MG63 (cell line): ENCODE measurements at places on chromosomes 7 and 10.

- DNase-seq, result no peak
Observed at GRCh38 chr7:43137811-43138210, 25.4 kb downstream of the HECW1 start.

GRCh38 chr7:70790215-70791073 is 341.5 kb upstream of the GALNT17 start:
- DNase-seq, result no peak

DNA sequence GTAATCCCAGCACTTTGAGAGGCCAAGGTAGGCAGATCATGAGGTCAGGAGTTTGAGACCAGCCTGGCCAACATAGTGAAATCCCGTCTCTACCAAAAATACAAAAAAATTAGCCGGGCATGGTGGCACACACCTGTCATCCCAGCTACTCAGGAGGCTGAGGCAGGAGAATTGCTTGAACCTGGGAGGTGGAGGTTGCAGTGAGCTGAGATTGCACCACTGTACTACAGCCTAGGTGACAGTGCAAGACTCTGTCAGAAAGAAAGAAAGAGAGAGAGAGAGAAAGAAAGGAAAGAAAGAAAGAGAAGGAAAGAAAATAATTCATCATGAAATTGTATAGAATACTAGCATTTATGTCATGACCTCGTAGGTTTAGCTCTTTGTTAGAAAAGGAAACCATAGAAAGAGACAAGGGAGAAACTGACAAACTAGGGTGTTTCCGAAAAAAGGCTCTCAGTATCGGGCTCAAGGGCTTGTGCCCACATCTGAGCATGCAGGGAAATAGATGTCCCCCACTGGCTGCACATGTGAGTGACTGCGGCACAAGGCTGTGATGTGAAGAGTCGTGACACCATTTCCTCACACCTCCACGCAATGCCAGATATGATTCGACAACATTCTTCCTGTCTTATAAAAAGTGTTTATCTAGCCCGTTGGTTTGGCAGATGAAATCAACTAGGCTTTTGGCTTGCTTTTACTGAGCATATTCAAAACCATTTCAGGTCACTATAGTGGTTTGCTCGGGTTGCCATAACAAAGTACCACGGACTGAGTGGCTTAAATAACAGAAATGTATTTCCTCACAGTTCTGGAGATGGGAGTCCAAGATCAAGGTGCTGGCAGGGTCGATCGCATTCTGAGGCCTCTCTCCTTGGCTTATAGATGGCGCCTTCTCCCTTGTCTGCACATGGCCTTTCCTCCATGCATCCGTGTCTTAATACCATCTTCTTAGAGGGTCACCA is 2.0 kb downstream of the SRGN start:
- DNase-seq, result no peak

GRCh38 chr7:123096434-123096833 is 100.9 kb upstream of the TAS2R16 start:
- no peak for DNase-seq

DNA sequence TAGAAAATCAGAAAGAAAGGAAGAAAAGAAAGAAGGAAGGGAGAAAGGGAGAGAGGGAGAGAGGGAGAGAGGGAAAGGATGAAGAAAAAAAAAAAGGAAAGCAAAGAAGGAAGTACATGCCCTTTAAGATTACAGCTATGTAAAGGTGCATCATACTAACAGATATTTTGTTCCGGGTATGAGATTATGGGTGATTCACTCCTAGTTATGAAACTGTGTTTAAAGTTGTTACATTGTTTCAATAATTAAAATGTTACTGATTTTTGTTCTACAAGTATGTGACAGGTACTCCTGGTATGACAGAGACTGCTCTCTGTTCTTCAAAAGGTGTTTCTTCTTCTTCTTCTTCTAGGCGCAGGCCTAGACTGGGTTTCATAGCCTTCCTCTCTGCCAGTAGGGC is 808.9 kb downstream of the GRID1 start:
- no peak for DNase-seq

GRCh38 chr10:20990604-20991003 is 93.5 kb upstream of the NEBL start:
- peak; percentile 4 for DNase-seq

DNA sequence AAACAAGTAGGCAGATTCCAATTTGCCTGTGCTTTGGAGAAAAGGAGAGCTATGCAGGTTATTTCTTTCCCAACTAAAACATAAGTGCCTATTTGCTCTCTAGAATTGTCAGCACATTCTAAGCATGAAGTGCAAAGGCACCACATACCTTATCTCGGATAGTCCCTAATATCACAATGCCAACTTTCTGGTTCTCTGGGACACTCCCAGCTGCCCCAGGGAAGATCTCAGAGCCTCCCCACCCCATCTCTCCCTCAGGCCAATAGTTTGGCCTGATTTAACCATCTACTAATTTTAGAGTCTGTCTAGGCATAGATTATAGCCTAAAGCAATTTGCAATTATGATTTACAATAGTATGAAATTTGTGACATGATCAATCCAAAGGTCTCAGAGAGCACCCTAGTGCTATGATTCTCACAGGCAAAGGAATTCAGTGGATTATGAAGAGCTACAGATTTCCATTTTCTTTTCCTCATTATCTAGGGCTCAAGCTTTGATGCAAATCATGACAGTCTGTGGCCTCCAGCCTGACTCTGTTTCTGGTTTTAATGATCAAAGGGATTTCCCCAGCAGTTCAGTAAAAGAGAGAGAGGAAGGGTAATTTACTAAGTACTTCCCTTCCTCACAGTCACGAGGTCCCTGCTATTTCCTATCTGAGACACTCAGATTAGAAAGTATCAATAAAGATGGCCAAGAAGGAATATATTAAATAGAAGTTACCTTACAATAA is 29.0 kb upstream of the IL6 start:
- no peak for DNase-seq

DNA sequence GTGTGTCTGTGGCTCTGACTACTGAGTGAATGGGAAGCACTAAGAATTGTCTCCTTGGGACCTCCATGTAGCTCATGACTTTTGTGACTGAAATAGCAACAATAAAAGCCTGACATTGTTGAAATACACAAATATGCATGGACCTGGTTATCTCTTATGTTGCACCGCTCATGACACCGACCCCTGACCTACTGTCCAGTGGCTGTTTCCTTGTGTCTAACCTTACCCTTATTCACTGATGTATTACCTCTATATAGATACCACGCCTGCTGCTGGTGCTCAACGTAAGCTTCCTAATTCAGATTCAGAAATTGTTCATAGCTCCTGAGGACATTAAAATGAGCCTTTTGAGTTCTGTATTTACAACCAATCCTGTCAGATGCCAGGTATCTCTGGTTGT is 243.4 kb upstream of the SEMA3C start:
- DNase-seq, result no peak

GRCh38 chr10:122754491-122755235 is 55.0 kb upstream of the C10orf120 start:
- no peak for DNase-seq

DNA sequence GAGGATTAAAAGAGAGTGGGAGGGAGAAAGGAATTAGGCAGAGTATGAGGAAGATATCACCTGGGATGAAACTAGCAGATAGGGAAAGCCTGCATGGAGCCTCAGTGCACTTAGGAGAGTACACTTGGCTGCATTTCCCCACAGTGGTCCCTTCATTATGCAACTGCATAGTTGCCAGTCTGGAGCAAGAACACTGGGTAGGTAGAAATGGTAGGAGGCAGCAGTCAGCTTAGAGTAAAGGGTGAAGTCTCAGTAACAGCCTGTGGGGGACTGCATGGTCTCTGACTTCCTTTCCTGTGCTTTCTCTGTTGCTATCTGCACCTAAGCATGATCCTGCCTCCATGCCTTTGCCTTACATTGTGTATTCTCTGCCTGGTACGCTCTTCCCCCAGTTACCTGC is 14.0 kb upstream of the PCGF5 start:
- no peak for DNase-seq

GRCh38 chr7:153675131-153675530 is 377.1 kb upstream of the DPP6 start:
- no peak for DNase-seq

GRCh38 chr7:142777318-142777717 is 6.5 kb downstream of the PRSS2 start:
- no peak for DNase-seq

GRCh38 chr7:73706126-73707044 is 13.1 kb downstream of the STX1A start:
- no peak for DNase-seq

GRCh38 chr7:139566736-139567646 is 43.5 kb downstream of the CLEC2L start:
- no peak for DNase-seq

- no peak for DNase-seq
Observed at GRCh38 chr10:29595636-29596225, 39.0 kb downstream of the SVIL start.

DNA sequence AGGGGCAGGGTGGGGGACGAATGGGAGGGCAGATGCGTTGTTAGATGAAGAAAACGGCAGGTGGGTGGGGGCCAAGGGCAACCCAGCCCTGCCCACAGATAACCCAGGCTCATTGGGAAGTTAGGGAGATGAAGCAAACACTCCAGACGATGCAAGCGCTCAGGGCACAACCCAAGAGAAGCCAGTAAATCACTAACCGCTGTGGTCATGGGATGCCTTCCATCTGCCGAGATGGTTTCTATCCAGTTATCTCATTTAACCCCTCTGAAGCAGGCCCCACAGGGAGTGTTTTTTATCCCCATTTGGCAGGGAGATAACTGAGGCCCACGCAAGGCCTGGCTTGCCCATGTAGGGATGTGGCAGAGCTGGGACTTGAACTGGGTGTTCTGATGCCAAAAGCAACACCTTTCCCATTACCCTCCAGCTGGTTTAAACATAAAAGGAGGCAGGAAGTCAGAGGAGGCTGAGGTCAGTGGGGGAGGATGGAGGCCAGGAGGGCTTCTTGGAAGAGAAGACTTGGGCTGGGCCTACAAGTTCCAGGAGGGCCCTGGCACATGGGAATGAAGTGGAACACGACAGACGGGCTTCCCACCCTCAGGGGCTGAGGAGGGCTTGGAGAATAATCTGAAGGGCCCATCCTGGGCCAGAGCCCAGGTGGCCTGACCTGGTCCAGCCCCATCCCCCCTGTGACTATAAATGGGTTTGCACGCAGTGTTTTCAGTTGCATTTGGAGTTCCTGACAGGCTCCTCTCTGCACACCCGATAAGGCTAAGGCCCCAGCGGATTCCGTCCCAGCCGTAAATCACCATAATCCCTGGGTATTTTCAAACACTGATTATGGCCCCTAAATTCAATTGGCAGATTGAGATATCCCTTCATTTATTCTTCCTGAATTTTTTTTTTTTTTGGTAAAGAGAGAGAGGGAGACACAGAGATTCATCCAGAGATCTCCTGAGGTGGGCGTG is 80.9 kb downstream of the NEURL1 start:
- no peak for DNase-seq

GRCh38 chr7:36396150-36396549 is 6.5 kb downstream of the ANLN start:
- DNase-seq, result peak; percentile 5

DNA sequence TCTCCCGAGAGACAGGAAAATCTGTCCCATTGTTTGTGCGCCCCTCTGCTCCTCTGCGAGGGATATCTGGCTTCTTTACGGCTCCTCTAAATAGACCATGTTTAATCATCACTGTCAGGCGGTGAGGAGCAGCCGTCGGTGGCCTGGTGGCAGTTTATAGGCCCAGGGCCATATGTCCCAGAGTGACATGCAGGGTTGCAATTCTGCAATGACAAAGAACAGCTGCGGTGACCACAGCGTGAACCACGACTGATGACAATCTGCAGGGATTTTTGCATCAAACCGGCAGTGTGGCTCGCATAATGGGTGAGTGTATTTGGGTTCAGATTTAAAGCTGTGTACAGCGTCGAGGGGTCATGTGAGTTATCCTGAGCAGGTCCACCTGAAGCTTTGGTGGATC is 41.5 kb downstream of the GATA3 start:
- DNase-seq, result no peak

DNA sequence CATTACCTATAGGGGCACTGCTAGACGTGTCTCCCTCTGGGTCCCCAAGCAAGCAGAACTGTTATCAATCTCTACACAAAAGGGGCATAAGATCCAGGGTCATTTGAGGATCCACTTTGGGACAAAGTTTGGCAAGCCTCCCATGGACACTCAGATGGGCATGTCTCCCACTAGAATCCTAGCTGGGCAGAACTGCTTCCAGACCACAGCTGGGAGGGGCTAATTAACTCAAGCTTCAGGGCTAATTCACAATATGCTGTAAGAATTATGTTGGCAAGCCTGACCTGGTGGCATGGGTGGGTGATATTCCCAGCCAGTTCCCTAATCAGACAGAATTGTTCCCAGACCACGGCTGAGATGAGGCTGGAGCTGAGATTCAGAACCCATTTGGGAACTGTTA is 738.4 kb upstream of the FZD8 start:
- DNase-seq, result no peak

DNA sequence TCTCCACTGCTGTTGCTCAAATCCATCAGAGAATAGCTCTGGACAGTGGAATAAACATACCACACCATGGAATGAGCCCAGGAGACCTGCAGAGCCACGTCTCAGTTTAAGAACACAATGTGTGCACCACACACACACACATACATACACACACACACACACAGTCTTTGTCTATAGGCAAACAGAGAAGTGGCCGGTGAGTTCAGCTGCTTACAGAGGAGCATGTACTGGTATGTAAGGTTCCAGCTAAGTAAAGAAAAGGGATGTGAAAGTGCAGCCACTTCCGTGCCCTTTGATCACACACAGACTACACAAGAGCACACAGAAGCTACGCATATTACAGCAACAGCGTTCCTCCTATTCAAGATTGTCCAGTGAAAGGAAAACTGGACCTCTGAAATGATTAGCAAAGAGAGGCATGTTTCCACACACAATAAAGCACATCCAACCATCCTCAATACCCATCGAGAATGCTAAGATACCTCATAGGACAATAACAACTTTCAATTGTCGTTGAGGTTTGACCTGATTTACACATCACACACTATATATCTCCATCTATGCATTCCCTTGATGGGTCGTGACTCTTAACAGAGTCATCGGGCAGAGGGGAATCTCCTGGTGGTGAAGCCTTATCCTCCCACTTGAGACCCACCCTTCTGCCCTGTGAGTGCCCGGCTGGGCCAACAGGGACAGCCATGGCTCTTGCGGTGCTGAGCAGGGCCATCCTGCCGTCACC is 23.6 kb downstream of the SLC35B4 start:
- DNase-seq, result no peak

DNA sequence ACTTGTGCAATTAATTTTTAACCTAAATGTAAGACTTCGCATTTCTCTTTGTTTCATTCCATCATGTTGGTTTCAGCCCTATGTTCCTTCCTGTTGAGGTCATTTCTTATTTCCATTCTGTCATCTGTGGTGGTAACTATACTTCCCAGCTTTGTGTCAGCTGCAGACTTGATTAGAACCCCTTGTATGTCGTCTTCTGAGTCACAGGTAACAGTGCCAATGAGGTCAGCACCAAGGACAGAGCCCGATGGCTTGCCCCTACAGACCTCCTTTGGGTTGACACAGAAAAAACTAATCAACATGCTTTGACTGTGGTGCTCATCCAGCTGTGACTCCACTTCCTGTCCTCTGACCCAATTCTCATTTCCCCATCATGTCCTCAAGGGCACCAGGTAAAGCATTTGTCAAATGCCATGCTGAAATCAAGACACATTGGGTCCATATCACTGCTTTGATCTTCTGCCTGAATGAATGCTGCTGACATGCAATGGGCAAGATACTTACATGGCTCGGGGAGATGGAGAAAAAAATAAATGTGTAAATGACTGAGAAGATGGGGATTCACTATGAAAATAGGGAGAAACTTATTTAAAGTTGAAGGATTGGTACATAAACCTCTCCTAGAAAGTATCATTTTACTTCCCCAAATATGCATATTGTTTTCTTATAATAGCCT is 25.6 kb upstream of the CRTAC1 start:
- DNase-seq, result peak; percentile 9
